ENCODE measurements at places on chromosomes 5 and 9. TPM values are rescaled to one million over a fixed set of nuclear protein-coding genes. Genes with fewer than 3 reads are reported as not detected.
A peak's percentile ranks its signal among the peaks of the same experiment; 100 is the strongest.

DNA sequence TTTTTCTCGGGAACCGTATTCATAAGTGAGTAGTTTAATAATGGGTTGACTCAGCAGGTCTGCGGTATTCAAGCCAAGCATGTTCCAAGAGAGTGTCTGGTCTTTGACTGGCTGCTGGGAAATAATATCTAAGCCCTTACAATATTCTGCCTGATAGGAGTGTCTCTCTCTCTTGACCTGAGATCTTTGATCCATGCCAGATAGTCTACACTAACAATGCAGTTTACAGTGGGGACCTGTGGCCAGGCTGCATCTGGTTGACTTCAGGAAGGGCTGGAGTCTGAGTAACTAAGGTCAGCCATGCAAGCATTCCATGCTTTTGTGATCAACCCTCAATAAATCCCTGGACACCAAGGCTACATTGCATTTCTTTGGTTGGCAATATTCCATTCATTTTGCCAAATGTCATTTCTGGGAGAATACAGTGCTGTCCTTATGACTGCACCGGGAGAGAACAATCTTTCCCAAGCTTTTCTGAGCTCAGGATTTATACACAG is 195.5 kb downstream of the SEMA5A start:
- no peak overlapping the region for H3K4me3 ChIP-seq
- DNase-seq = no peak
- H3K27me3 ChIP-seq = no peaks in the 10 kb centered on the region
- no peaks in the 10 kb centered on the region for H3K4me1 ChIP-seq
- H3K27ac ChIP-seq = no peak overlapping the region

DNA sequence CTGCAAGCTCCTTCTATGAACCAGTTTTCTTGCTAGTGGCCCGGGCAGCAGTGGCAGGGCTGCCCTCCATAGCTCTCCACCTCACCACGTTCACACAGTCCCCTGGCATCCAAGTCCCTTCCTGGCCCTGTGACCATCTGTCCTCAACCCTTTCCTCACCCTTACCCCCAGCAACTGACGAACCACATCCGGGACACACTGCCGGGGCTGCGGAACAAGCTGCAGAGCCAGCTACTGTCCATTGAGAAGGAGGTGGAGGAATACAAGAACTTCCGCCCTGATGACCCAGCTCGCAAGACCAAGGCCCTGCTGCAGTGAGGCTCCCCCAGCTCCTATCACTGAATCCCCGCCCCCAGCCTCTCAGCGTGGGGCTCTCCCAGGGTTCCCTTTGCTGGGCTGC is 18.8 kb downstream of the DNM1 start:
- DNase-seq = no peak
- no peaks in the 10 kb centered on the region for H3K4me1 ChIP-seq
- H3K27me3 ChIP-seq = no peaks in the 10 kb centered on the region
- no peaks in the 10 kb centered on the region for H3K36me3 ChIP-seq

GRCh38 chr5:15383469-15383868 is 116.5 kb upstream of the FBXL7 start:
- DNase-seq = no peak
- H3K4me1 ChIP-seq = no peaks in the 10 kb centered on the region
- no peaks in the 10 kb centered on the region for H3K27me3 ChIP-seq

DNA sequence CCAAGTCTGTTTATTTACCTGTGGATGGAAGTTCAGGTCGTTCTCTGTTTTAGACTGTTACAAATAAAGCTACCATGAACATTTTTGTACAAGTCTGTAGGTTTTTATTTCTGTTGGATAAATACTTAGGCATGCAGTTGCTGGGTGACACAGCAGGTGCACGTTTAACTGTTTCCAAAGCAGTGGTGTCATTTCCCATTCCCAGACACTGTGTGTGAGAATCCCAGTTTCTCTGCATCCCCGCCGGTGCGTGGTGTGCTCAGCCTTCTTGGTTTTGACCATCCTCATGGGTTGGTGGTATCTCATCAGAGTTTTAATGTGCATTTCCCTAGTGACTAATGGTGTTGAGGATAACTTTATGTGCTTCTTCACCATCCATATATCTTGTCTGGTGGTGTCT is 27.2 kb downstream of the AHRR start:
- no peak overlapping the region for H3K4me3 ChIP-seq
- H3K36me3 ChIP-seq = no peaks in the 10 kb centered on the region
- no peak overlapping the region for H3K27ac ChIP-seq
- H3K4me1 ChIP-seq = peaks cover 17% of the 10 kb centered on the region

- H3K27me3 ChIP-seq = no peaks in the 10 kb centered on the region
- H3K36me3 ChIP-seq = no peaks in the 10 kb centered on the region
- H3K4me1 ChIP-seq = no peaks in the 10 kb centered on the region
- H3K4me3 ChIP-seq = no peak overlapping the region
These were observed 193.6 kb upstream of the VCAN start for GRCh38 chr5:83277953-83278352.

DNA sequence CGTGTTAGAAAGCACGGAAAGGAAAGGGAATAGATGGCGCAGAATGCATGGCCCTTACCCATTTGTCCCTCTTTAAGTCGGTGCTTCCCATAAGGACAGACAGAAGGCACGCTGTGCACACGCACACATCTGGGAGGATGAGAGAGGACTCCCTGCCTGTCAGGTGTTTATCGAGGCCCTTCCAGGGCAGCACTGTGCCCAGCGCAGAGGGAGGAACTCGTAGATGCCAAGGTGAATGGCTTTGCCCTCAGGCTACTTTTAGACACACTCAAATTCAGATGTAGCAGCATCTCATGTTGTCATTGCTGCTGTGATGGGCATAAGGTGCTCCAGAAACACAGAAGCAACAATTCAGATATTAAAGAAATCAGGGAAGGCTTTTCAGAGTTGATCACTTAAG is 70.2 kb upstream of the CTSL start:
- no peaks in the 10 kb centered on the region for H3K27me3 ChIP-seq
- H3K4me3 ChIP-seq = no peak overlapping the region
- DNase-seq = no peak

DNA sequence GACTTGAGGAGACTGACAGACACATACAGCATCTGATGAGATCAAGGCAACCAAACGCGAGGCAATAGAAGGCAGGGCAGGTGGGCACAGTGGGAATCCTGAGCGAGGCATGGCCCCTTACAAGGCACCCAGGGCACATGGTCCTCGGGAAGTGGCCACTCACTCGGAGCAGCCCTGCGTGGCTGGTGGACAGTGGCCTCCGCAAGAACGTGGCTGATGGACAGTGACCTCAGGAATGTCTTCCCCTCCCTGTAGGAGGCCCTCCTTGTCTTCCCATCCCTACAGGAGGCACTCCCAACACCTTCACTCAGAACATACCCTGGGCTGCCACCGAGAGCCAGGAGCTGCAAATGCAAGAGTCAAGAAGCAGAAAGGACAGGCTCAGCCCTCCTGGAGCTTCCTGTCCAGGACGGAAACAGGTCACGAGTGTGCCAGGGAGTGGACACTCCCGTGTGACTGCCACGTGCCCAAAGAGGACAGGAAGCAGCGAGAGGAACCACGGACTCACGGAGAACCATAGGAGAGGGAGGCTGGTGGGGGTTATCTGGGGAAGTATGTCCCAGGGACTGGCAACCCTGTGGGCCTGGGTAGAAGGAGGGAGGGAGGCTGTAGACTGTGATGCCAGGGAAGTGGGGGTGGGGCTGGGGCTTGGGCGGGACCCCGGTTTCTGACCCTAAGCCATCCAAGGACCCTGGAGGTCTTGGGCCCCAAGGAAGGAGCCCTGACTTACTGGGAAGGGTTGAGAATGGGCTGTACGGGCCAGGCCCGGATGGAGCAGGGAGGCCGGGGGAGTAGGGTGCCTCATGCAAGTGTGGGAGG is 321.9 kb upstream of the IRX4 start:
- DNase-seq = no peak
- H3K36me3 ChIP-seq = no peaks in the 10 kb centered on the region
- H3K4me3 ChIP-seq = no peak overlapping the region

DNA sequence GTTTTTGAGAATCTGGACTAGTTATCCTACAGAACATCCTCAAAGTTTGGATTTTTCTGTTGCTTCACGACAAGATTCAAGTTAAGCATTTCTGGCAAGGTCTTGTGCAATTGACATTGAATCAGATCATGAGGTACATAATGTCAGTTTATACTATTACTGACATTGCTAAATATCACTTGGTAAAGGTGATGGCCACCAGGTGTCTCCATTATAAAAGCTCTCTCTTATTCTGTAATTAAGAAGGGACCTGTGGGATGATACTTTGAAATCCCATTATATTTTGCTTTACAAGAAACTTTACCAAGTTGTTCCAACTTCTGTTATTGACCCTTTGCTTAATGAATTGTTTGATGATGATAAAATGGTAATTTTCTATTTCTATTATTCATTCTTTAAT is 131.0 kb upstream of the ASTN2 start:
- peaks cover 4% of the 10 kb centered on the region for H3K4me1 ChIP-seq
- DNase-seq = no peak
- H3K27ac ChIP-seq = no peak overlapping the region
- no peaks in the 10 kb centered on the region for H3K36me3 ChIP-seq

DNA sequence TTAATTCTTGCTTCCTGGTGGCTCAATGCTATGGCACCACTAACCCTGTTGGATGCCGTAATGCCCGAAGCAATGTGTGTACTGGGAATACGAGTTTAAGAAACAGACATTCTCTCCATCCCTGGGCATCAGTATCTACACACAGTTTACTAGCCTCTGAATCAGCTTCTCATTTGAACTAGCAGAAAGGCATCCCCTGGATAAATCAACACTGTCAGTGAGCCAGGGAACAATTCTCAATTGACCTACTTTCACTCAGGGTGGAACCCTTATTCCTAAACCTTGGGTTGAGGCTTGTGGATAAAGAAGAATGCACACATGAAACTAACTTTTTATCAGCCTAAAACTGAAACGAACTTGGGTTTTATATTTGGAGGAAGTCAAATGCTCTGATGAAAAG is 331.0 kb downstream of the GADD45G start:
- H3K4me1 ChIP-seq = no peaks in the 10 kb centered on the region
- H3K4me3 ChIP-seq = no peak overlapping the region
- no peak overlapping the region for H3K27ac ChIP-seq
- H3K36me3 ChIP-seq = peaks cover 3% of the 10 kb centered on the region

DNA sequence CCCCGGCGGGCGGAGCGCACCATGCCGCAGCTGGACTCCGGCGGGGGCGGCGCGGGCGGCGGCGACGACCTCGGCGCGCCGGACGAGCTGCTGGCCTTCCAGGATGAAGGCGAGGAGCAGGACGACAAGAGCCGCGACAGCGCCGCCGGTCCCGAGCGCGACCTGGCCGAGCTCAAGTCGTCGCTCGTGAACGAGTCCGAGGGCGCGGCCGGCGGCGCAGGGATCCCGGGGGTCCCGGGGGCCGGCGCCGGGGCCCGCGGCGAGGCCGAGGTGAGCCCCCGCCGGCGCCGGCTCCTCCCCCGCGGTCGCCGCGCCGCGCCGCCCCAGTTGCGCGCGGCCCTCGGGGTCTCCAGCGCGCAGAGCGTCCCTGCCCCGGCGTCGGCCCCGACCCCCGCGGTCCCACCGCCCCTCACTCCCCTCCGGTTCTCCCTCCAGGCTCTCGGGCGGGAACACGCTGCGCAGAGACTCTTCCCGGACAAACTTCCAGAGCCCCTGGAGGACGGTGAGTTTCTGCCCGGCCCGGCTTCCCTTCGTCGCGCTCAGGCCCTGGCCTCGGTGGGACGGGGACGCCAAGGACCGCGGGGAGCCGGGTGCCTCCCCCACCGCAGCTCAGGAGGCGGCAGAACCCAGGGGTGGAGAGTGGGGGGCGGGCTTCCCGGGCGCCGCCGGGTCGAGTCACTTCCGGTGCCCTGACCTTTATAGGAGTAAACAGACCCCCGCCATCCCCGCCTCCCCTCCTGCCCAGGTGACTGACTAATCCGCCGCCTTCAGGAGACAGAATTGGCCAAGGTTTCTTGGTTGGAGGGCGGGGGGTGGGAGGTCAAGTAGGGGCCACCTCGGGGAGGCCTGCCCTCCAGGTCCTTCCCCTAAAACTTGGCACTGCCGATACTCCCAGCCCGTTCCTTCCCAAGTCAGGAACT is 665 bp downstream of the TCF7 start:
- peak overlapping the region; percentile 72 for H3K27ac ChIP-seq
- H3K4me3 ChIP-seq = peak overlapping the region; percentile 91
- H3K36me3 ChIP-seq = peaks cover 22% of the 10 kb centered on the region
- peaks cover 4% of the 10 kb centered on the region for H3K27me3 ChIP-seq
- peaks cover 26% of the 10 kb centered on the region for H3K4me1 ChIP-seq

- H3K27ac ChIP-seq = no peak overlapping the region
- no peak overlapping the region for H3K4me3 ChIP-seq
- H3K36me3 ChIP-seq = no peaks in the 10 kb centered on the region
- H3K27me3 ChIP-seq = no peaks in the 10 kb centered on the region
These were observed 32.6 kb downstream of the GABRB2 start for GRCh38 chr5:161513942-161514341.

DNA sequence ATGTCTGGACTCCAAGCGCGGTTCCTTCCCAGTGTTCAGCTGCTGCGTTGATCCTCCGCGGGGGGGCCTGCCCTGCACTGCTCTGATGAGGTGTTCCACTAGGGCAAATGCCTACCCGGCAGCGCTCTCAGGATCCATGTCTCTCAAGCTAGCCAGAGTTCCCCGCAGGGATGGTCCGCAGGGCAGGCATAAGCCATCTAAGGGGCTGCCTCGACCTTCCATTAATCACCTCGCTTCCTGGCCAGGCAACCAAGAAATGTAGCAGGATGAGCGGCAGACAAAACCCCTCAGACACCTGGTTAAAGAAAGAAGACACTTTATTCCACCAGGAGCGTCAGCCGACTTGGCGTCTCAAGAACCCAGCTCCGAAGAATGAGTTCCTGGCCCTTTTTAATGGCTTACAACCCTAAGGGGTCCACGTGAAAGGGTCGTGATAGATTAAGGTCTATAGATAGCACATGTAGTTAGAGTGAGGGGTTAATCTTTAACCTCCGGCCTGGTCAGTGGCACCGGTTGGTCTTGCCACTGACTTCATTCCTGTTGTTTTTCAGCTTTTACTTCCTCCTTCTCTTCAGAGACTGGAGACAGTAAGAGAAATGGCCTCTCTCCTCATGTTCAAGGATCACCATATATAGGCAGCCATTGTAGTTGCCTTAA is 47.2 kb upstream of the COX7C start:
- DNase-seq = no peak
- H3K27me3 ChIP-seq = no peaks in the 10 kb centered on the region
- no peaks in the 10 kb centered on the region for H3K4me1 ChIP-seq
- H3K27ac ChIP-seq = no peak overlapping the region
- H3K36me3 ChIP-seq = no peaks in the 10 kb centered on the region

DNA sequence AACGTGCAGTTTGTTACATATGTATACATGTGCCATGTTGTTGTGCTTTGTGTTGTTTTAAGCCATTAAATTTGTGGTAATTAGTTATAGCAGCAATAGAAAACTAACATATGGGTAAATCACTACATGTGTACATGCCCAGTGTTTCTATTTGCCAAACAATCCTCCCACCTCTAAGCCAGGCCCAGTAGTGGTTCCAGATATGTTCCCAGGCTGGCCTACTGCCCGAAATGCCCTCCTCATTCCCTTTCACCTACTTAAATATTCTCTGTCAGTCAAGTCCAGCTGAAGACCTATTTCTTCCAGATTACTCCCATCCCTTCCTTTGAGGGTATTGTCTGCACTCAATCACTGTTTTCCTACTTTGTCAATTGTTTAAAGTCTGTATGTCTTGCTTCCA is 24.1 kb upstream of the AGGF1 start:
- H3K36me3 ChIP-seq = no peaks in the 10 kb centered on the region
- no peaks in the 10 kb centered on the region for H3K4me1 ChIP-seq
- H3K27ac ChIP-seq = no peak overlapping the region
- no peaks in the 10 kb centered on the region for H3K27me3 ChIP-seq

GRCh38 chr9:92276331-92277032 is 17.0 kb downstream of the IARS1 start:
- peak overlapping the region; percentile 28 for H3K27ac ChIP-seq
- peaks cover 87% of the 10 kb centered on the region for H3K36me3 ChIP-seq
- H3K4me3 ChIP-seq = no peak overlapping the region
- peaks cover 16% of the 10 kb centered on the region for H3K4me1 ChIP-seq

DRD1 gene
- not detected for total RNA-seq

ARHGEF37 gene
- 0.07 TPM for total RNA-seq

LRRC19 gene
- not detected for total RNA-seq
